ENCODE measurements at places on chromosomes 7 and 10.

GRCh38 chr10:62022830-62023229, 121.3 kb downstream of the ARID5B start:
- no peak for DNase-seq

DNA sequence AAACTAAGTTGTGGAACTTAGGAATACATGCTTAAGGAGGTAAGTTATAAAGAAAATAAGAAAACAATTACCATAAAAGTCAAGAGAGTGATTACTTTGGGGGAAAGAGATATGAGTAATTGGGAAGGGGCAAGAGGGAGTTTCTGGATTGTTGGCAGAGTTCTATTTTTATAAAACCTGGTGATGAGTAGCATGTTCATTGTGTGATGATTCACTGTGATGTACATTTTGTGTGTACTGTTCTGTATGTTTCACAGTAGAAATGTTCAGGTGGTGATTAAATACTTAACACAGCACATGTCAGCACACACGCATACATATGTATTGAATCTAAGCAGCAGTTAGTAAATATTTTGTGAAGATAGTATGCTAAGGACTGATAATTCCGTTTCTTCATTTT, 9.7 kb upstream of the OIT3 start:
- DNase-seq: no peak

DNA sequence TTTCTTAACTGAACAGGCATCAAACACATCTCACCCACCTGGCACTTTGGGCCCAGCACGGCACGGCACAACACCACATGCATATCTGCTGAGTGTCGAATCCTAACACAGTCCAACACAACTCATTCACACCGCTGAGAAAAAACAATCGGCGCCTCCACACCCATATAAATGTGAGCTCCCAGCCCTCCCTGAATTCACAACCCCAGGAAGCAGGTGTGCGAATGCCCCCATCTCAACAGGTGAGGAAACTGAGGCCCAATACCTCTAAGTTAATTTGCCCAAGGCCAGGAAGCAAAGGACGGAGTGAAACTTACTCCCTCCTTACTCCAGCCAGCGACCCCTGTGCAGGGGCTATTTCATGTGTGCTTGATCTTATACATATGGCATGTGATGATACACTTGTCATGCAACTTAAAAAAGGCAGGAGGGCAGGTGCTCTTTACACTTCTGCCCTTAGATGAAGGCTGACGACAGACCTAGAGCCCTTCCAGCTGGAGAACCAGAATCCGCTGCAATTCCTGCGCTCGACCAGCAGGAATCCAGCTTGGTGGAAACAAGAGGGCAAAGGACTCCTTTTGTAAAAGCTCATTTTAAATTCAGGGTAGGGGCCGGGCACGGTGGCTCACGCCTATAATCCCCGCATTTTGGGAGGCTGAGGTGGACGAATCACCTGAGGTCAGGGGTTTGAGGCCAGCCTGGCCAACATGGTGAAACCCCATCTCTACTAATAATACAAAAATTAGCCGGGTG, 116.0 kb downstream of the LARP4B start:
- DNase-seq: no peak

- no peak for DNase-seq
These were observed 40.1 kb upstream of the ITGB8 start for GRCh38 chr7:20290505-20291111.

GRCh38 chr7:13875496-13876074, 113.9 kb downstream of the ETV1 start:
- DNase-seq: no peak

DNA sequence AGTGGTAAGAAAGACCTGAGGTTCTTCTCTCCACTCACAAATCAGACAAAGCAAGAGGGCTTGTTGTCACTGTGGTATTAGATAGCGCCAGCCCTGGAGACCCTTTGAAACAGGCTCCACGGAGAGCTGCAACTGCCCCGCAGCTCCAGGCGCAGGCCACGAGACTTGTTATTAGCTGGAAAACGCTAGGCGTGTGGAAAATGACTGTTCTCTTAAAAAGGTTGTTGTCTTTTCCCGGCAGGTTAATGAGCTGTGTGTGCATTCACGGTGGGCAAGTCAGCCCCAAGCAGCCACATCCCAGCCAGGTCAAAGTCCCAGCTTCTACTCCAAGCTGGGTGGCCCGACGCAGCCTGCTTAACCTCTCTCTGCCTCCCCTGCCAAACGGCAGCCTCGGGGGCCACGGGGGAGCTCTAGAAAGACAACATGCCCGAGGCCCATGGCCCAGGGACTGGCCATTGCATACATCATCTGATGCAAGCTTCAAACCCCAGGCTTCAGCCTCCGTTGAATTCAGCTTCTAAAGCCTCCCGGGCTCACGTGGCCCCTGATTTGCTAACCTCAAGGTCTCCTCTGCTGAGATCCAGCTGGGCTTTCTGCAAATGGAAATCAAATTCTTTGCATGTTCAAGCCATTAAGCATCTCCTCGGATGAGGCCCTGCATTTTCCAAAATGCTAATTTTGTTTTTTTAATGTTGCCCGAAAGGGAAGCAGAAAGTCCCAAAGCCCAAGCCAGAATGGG, 61.3 kb upstream of the DNAAF5 start:
- DNase-seq: no peak

DNA sequence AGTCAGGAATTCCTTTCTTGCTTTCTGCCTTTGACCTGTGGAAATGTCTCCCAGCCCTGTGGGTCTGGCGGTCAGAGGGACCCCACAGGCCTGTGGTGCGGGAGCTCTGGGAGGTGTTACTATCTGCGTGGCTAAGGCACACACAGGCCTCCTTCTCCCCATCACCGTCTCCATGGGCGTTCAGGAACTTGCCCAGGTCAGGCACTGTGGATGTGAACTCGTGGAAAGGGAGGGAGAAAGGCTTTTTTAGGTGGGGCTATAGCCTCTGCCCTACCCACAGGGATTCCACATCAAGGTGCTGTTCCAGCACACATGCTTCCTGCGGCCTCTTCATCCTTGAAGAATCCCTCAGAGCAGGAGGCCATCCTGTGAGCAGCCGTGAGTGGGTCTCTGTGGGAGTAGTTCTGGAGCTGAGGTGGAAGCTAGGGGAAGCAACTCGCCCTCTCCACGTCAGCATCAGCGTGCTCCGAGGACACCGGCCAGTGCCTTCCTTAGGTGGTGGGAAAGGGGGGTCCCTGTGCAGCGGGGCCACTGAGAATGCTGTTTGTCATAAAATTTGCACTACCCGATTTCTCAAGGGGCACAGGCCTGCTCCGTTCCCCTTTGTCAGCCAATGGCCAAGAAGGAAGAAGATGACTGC, 7.5 kb upstream of the ATP6V0E2 start:
- no peak for DNase-seq

DNA sequence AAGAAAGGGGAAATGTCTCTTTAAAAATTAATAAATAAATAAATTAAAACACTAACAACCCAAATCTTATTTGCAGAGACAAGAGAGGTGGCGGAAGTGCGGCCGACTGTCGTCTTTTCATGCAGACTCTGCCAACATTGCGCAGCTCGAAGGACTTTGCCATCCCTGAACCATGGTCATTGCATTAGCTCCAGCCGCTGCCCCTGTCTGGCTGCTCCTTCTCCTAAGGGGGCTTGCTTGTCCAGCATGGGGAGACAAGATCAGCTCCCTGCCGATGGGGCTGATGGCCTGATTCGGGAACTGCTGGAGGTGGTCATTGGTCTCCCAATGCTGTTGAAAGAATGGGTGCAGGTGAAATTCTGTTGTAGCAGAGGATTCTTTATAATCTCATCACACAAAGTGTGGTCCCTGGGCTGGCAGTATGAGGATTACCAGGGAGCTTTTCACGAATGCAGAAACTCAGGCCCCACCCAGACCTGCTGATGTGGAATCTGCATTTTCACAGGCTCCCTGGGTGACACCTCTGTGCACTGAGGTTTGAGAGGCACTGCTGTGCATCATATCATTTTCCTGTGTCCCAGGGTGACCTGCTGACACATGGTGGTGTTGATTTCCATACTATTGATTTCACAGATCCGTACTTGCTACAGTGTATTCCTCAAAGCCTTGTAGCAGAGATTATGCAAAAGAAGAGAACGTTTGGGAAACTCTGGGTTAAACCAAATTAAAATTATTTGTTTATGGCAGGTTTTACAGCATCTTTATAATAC, 172.4 kb upstream of the ZMIZ1 start:
- DNase-seq: no peak

DNA sequence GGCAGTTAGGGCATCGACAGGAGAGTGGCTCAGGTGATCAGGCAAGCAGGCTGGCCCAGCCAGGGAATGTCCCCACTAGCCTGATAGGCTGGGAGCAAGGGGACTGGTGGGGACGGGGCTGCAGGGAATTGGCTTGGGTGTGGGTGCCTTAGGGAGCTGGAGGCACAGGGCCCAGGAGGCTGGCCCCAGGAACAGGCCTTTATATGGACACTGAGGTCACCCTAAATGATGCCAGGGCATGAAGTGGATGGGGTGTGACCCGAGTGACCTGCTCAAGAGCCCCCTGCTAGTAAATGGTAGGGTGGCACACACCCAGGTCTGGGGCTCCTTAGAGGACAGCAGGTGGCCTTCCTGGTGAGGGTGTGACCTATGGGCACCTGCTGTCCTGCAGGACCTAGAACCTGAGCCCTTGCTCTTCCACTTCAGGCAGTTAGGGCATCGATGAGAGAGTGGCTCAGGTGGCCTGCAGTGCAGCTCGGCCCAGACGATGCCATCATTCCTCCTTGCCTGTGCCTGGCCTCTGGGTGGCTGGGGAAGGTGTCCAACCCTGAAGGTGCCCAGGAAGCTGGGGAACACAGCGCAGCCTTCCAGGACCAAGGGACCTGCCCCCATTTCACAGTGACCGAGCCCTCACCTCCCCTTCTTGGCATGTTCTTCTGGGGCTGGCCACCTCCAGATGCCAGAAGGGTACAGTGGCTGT, 51.7 kb upstream of the LEP start:
- no peak for DNase-seq

- DNase-seq: no peak
These were observed 16.2 kb downstream of the RPS24 start for GRCh38 chr10:78049851-78050250.

DNA sequence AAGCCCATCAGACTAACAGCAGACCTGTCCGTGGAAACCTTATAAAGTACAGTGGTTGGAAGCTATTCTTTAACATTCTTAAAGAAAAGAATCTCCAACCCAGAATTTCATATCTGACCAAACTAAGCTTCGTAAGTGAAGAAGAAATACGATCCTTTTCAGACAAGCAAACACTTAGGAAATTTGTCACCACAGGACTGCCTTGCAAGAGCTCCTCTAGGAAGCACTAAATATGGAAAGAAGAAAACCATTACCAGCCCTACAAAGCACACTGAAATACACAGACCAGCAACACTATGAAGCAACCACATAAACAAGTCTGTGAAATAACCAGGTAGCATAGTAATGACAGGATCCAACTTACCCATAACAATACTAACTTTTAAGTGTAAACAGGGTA, 177.7 kb upstream of the PRSS1 start:
- DNase-seq: no peak

DNA sequence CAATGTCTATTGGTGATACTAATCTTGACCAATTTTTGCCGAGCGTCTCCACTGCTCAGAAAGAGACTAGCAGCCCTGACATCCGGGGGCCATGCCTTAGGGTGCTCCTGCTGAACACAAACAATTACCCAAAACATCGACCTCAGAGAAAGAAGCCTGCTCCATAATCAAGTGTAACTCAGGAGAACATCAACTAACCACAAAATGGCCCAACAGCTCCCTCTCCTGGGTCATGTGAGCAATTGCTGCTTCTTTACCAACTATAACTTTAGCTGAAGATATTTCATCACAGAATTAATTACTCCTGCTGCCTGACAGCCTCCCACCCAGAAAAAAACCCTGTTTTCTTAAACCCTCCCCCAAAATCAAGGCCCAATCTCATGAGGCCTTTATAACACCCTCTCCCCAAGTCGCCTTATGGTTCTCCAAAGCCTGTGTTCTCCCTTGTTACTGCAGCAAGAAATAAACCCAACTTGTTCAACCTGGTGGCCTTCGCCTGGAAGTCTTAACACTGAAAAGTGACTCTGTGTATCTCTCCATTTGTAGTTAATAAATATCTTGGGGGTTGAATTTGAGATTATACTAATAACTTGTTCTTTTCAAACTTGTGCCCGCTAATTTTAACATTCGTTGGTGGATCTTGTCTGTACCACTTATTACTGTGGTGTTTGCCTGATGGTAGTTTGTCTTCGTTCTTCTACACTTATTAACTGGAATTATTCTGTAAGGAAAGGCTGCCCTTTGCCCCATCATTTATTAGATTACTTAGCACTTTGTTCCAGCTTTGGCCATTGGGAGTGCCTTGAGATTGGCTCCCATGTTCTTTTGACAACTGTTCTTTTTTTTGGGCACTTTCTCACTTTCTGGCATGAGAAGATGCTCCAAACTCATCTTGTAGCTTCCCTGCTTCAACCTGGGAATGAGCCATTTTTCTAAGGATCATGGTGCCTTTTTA, 21.2 kb upstream of the RAMP3 start:
- DNase-seq: peak; percentile 65

GRCh38 chr7:33630359-33630758, 275.0 kb upstream of the BMPER start:
- no peak for DNase-seq

- no peak for DNase-seq
These were observed 66.9 kb downstream of the CFAP46 start for GRCh38 chr10:132875435-132875834.

- no peak for DNase-seq
These were observed 91.0 kb downstream of the GNAT3 start for GRCh38 chr7:80420876-80421275.

DNA sequence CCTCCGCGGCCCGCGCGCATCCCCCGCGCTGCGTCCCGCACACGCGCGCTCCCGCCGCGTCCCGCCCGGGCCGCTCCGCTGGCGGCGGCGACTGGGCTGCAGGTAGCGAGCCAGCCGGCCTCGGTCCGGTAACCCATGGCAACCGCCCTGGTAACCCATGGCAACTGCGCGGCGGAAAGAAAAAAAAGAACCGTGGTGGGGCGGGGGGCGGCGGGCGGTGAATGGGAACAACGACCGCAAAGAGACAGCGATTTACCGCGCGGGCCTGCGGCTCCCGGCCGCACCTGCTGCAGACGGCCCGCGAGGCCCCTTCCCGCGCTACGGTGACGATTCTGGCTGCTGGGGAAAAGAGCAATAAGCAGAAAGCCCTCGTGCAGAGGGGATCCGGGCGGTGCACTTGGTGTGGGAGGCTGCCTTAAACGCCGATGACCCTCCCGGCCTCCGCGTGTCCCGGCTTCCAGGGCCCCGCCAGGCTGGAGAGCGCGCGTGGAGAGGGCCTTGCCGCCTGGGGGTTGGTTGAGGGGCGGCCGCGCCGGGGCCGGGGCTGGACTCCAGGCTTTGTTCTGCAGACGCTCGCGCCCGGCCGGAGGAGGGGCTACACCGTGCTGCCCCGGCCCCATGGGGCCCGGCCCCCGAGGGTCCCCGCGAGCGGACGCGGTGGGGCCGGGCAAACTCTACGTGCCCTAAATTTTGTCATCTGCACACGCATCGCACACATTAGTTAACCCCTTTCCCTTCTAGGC, 84.7 kb downstream of the SNX10 start:
- DNase-seq: no peak

- no peak for DNase-seq
These were observed 291.2 kb downstream of the AHR start for GRCh38 chr7:17589671-17590070.

DNA sequence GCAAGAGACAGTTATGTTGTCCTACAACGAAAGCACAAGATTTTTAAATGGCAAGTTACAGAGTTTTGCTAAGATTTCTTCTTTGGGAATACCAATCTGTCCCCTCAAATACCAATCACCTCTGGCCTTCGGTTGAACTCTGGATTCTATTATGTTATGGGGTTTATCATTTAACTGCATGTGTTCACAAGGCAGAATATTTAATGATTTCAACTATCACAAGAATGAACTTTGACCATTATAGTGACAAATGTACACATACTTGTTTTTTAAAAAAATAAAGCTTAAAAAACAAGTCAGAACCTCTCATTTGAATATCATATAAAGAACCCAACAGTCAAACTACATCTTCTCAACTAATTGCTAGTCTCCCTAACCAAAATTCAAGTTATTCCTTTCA, 11.3 kb downstream of the OAT start:
- DNase-seq: no peak

Measured in GM18507 (cell line).